Stimulated activated CD8-positive, alpha-beta memory T cell treated with anti-CD3 and anti-CD28 coated beads, Interleukin-4, amount 100 ng/mL, for 24 hours (primary cell): ENCODE measurements at places on chromosomes 3 and 15.

DNA sequence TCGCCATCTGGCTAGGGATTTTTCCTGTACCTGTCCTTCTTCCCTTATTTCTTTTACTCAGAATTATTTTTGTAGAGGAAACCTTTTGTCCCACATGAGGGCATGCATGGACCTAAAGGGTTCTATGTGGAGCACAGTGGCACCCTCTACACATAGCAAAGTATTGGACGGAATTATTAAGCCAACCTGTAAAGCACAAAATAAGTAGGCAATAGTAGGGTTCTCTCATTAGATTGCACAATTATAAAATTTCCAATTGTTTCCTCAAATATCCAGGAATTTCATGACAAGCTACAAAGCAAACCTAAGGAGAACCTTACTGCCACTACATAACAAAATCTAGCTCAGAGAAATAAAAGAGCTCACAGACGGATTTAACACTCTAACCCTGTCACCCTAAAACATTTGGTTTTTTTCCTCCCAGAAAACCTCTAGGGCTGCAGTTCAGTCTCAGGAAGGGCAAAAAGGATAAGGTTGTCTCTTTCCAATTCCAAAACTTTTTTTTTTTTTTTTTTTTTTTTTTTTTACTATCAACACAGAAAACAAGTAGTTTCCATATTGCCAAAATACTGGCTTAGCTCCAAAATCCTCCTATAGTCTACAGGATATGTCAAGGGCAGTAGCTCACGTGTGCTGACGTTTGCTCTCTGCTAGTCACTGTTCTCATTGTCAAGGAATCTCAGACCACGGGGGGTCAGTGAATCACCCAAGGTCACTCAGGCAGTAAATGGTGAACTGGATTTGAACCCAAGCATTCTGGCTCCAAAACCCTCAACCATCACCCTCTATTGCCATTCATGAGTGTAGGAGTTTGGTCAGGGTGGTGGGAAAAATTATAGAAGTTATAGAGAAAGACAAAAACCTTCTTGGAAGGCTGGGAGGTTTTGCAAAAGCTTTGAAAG is 52.3 kb downstream of the NCEH1 start:
- DNase-seq: no peak

GRCh38 chr3:160314995-160315394 is 84.0 kb downstream of the IFT80 start:
- DNase-seq: no peak

DNA sequence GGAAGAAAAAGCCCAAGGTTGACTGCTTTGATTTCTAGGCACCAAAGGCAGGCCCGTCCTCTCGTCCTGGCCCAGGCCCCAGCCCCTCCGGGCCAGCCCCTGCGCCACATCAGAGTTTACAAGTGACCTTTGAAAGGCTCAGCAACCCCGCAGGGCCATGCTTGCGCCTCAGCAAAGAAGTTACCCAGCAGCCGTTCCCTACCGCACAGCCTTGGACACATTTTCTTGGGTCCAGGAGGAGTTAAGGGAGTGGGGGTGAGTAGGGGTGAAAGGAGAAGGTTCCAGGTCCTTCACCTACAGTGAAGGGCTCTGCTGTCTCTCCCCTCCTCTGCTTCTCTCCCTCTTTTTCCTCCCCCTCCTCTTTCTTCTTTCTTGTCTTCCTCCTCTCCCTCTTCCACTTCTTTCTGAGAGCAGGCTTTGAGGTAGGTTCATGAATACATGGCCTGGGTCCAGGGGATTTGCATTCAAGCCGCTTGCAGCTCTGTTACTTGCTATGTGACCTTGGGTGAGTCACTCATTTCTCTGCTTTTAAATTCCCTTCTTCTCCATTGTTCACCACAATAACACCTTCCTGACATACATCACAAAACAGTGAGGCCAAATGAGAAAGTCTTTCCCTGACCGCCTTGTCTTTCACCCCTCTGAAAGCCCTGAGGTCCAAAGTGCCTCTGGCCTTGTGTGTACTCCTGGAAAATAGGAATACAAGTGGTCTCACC is 223.3 kb upstream of the TPRG1 start:
- DNase-seq: no peak

DNA sequence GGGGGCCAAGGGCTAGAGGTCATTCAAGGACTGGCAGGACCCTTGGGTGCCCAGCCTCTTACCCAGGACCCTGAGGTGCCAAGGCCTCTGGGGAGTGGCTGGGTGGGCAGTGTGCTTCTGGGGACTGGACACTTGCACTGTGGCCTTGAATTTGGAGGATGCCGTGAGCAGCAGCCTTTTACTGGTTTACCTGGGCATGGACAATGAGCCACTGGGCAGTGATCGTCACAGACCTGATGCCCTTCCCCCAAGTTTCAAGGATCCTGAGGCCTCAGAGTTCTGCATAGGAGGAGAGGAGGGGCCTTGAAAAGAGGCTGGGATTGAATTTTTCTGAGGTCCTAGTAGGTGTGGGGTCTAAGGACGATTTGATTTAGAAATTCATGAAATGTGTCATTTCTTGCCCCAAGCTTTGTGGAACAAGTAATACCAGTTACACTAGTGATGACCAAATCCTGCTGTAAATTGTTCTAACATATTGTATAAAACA is 146.1 kb upstream of the TPM1 start:
- no peak for DNase-seq

GRCh38 chr15:95864467-95864886 is 466.0 kb upstream of the NR2F2 start:
- DNase-seq: no peak

DNA sequence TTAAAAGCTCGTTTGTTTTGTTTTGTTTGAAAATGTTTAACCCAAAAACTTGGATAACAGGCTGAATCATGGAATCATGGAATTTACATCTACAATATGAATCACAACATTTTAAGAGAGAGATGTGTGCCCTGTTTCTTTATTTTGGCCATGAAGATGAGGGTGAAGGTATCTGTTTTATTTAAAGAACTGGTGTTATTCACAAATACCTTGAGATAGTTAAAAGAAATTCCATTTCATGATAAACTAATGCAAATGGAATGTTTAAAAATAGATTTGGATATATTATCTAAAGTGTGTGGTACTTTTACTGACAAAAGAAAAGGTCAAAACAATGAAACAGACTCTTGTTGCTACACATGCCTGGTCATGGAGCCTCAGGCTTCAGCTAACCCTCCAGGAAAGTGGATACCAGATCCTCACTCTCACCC is 486.0 kb upstream of the CFAP20DC start:
- no peak for DNase-seq

GRCh38 chr3:160128056-160128455 is 97.2 kb upstream of the C3orf80 start:
- DNase-seq: no peak

DNA sequence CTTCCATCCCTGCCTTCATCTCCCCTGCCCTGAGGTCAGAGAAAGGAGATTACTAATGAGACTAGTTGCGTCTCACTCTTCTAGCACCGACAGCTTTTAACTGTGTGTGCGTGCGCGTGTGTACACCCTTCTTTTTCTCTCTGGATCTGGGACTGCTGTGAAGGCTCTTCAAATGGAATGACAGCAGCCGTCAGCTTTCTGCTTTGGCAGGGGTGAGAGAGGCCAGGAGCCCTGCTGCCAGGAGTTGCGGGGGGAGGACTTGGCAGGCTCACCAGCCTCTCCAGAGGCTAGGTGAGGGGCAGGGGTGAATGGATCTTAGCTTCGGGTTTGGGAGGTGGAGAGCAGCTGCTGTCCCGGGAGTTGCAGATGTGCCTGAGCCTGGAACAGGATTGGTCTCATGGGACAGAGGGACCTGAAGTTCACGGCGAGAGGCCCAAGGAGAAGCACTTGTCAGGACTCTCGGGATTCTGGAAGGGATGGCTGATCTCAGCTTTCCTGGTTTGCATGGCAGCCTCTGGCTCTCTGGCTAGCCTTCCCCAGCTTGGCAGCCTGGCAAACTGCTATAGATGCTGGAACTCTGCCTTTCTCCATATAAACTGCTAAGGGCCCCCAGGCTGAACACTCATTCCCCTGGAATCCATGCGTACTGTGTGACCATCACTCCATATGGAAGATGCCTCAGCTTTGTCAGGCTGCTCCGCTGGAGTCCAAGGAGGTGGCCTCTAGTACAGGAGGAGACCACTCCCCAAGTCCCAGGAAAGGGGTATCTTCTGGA is 16.6 kb downstream of the TEX264 start:
- DNase-seq: no peak

- no peak for DNase-seq
These were observed 36.2 kb downstream of the CHST2 start for GRCh38 chr3:143155756-143156155.

DNA sequence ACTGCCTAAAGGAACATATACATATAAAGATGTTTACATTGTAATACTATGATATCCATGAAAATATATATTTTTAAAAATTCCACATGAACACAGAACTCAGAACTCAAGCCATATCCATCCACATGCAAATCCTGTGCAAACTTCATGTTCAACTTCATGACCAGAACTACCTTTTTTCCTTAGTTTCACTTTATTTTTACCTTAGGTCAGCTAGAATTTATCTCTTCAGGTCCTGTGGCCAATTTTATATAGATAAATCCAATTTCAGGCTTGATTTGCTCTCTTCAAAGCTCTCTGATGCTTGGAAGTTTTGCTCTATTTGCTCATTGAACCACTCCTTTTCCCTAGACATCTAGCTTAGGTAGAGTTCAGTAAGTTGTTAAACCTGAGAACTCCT is 38.8 kb downstream of the ZPLD1 start:
- no peak for DNase-seq

- no peak for DNase-seq
These were observed 58.6 kb downstream of the CACNA2D3 start for GRCh38 chr3:54180921-54181320.

DNA sequence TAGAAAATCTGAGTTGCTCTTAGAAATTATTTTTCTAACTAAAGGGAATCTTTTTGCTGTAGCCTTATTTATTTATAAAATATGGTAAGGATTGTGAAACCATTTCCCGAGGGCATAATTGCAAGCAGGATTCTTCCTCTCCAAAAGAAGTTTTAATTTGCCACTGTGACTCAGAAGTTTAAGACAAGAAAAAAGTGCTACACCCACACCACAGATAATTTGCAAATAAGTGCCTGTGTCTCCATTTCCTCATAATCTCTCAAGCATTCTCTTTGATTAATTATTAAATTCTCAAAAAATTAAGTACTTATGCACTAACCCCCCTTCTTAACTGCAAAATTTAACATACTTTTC is 43.6 kb downstream of the RASA2 start:
- no peak for DNase-seq

GRCh38 chr3:177124882-177125281 is 72.4 kb downstream of the TBL1XR1 start:
- no peak for DNase-seq

- no peak for DNase-seq
These were observed 27.2 kb downstream of the PLSCR4 start for GRCh38 chr3:146223401-146224373.

GRCh38 chr3:156888576-156888975 is 62.4 kb downstream of the LEKR1 start:
- DNase-seq: no peak

DNA sequence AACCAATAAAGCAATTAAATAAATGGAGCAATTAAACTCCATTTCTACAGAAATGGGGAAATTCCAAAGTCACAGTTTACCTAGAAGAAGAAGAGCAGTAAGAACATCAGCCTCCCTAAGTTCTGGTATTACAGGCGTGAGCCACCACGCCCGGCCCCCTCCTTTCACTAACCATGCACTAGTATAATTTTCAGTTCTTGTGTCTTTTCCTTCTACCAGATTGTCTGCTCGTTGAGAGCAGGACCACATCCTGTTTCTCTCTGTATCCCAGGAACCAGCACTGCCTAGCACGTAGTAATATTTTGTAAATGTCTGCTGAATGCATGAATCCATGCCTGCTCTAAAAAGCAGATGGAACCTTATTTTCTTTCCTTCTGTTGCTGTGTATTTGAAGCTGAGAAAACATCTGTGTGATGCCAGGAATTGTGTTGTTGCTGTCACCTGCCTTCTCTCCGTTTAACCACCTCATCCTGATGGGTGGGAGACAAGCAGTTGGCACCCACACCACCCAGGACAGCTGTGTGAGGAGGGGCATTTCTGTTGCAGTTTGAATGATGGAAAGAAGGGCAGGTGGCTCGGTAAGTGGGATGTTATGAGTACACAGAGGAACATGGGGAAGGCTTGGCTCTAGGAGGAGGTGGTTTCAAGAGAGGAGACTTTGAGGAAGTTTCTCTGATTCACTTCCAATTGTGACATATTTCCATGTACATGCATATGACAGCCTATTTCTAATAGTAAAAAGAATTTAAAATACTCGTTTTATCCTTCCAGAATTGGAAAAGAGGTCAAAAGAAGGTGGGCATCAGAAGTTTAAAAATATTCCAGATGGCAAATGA is 30.1 kb downstream of the PXYLP1 start:
- no peak for DNase-seq

- no peak for DNase-seq
These were observed 25.9 kb downstream of the ETFA start for GRCh38 chr15:76285241-76285825.

GRCh38 chr3:123624302-123624701 is 39.4 kb upstream of the HACD2 start:
- DNase-seq: no peak

- DNase-seq: no peak
These were observed 19.9 kb downstream of the POLR2M start for GRCh38 chr15:57726411-57726810.

DNA sequence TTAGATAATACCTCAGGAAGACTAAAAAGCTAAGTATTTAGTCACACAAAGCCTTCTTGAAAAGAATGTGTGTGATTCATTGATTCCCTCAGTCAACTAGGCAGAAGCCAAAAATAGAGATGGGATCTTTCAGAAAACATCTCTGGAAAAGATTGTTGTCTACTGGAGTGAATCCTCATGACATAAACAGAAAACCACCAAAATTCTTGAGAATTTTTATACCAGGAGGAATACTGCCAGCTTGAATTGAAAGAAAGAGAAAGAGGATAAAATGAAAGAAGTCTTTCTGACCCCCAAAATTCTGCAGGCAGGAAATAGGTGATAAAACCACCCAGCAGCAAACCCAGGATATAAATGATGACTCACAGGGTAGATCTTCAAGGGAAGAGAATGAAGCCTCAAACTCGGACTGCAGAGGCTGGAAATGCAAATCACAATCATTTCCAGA is 363.1 kb upstream of the PLSCR5 start:
- DNase-seq: no peak

DNA sequence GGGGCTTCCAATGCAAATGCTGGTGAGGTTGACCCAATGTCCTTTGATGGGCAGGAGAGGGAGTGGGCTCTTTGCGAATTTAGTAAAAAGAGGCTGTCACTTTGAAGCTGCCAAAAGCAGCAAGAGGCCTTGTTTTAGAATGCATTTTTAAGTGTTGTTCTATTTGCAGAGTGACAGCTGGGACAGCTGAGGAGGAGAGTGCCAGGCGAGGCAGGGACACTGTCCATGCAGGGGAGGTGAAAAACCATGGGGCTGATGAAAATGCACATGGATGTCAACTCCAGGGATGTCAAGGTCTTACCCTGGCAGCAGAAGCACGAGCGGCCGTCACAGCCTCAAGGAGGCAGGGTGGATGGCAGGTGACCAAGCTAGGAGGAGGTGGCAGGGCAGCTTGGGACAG is 279.8 kb downstream of the ADAMTS17 start:
- DNase-seq: no peak
